ENCODE measurements at places on chromosomes 11 and 22.

DNA sequence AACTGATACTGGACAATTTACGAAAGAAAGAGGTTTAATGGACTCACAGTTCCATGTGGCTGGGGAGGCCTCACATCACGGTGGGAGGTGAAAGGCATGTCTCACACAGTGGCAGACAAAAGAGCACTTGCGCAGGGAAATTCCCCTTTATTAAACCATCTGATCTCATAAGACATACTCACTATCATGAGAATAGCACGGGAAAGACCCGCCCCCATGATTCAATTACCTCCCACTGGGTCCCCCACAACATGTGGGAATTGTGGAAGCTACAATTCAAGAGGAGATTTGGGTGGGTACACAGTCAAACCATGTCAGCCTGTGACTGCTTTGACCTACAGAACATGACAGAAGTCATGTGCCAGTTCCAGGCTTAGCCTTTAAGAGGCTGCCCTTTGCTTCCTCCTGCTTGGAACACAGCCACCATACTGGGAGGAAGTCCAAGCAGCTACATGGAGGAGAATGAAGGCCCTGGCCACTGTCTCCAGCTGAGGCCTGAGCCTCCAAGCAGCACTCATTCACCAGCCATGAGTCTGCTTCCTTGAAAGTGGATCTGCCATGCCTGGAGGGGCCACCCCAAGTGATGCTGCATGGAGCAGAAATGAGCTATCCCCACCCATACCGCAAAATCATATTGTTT, 10.9 kb upstream of the GAL start:
- no peak for DNase-seq

- DNase-seq: no peak
These were observed 24.7 kb upstream of the CCDC188 start for GRCh38 chr22:20175597-20175900.

- no peak for DNase-seq
These were observed 47.1 kb downstream of the CWC15 start for GRCh38 chr11:94926271-94926625.

- DNase-seq: peak; percentile 38
These were observed 2.3 kb downstream of the CASTOR1 start for GRCh38 chr22:30286813-30287647.

- no peak for DNase-seq
These were observed 40.2 kb downstream of the DIXDC1 start for GRCh38 chr11:111977146-111978027.

GRCh38 chr11:69374946-69375310, 81.0 kb downstream of the MYEOV start:
- no peak for DNase-seq

GRCh38 chr11:61567286-61568061, 13.4 kb downstream of the SYT7 start:
- peak; percentile 68 for DNase-seq

DNA sequence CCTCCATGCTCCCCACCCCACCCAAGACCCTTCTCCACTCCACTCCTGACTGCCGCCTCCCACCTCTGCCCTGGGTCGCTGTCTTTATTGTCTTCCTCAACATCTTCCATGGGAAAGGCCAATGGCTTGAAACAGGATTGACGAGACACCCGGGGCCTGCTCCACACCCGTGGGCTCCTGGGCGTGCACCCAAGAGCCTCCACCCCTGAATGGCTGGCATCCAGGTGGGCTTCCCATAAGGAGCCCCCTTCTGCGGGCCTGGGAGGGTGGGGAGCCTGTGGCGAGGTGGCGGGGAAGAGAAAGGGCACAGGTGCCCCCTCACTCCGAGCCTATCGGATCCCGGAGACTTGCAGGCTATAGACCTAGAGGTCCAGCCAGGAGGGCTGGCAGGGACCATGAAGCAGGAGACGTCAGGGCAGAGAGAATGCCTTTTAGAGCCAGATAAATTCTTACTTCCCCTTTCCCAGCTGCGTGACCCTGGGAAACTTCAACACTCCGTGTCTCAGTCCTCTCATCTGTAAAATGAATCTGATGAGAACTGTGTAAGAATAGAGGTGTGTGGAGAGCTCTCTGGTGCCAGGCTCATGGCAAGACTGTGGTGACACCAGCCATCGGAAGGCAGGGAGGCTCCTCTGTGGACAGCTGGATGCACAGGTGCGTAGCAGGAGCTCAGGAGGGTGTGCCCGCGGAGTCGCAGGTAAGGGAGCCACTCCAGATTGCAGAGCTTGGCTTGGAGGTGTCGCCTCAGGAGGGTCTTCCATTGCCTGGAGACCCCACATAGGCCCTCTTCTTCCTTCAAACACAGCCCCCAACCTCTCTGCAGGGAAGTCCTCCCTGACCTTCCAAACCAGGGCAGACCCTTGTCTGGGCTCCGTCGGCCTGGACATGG, 53.9 kb downstream of the SMIM38 start:
- no peak for DNase-seq

DNA sequence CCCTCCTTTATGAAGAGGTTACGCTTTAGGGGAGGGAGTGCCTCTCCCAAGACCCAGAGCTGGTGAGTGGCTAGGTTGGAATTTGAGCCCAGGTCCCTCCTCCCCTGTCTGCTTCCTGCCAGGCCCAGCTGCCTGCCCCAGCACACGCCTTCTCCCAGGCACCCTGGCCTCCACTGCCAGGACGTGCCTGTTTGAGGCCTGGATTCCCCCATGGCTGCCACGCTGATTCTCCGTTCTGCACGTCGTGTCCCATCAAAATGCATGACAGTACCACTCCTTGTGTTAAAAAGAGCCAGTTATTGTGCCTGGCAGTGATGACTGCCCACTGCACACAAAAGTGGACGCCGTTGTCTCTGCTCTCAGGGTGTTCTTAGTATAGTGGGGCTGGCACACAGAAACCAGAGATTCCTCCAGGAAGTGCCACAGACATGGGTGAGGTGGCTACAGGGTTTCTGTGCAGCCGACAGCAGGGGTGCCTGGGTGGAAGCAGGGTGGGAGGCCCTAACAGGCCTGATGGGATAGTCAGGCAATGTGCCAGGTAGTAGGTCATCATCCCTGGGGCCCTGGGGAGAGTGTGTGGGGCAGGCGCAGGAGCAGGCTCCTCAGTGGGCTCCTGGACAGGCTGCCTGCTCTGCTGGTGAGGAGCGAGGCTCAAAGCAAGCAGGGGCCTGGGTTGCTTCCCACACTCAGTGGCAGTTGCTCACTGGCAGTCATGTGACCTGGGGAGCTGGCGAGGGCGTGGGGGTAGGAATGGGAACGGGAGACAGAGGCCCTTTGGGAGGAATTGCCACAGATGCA, 24.2 kb downstream of the MED15 start:
- peak; percentile 96 for DNase-seq

GRCh38 chr22:45585437-45585755, 82.7 kb downstream of the FBLN1 start:
- DNase-seq: no peak

GRCh38 chr11:46942172-46942571, 5.6 kb downstream of the CSTPP1 start:
- DNase-seq: no peak

DNA sequence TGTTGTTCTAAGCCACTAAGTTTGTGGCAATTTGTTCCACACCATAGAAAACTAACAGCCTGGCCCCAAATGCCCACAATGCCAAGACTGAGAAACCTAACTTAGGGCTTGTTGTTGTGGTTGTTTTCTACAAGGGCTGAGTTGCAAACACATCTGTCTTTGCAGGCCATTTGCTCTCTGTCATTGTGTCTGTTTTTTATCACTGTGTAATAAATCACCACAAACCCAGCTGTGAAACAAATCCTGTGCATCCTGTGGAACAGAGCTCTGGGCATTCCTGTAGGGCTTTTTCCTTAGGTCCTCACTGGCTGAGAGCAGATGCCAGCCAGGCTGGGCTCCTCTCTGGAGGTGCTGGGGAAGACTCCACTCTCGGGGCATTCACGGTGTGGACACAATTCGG, 15.7 kb upstream of the SYT8 start:
- no peak for DNase-seq

DNA sequence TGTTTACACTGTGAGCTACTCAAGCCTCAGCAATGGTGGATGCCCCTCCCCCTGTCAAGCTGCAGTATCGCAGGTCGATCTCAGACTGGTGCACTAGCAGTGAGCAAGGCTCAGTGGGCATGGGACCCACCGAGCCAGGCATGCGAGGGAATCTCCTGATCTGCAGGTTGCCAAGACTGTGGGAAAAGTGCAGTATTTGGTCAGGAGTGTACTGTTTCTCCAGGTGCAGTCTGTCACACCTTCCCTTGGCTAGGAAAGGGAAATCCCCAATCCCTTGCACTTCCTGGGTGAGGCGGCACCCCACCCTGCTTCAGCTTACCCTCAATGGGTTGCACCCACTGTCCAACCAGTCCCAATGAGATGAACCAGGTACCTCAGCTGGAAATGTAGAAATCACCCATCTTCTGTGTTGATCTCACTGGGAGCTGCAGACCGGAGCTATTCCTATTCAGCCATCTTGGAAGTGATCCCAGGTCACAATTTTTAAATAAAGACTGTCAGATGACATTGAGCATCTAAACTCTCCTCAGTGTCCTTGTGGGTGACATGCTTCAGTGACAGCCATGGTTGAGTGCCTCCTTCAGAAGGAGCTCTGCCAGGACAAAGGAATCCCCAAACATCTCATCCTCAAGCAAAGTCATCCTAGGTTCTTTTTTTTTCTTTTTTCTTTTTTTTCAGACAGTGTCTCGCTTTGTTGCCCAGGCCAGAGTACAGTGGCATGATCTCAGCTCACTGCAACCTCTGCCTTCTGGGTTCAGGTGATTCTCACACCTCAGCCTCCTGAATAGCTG, 10.8 kb downstream of the SLC22A24 start:
- no peak for DNase-seq

DNA sequence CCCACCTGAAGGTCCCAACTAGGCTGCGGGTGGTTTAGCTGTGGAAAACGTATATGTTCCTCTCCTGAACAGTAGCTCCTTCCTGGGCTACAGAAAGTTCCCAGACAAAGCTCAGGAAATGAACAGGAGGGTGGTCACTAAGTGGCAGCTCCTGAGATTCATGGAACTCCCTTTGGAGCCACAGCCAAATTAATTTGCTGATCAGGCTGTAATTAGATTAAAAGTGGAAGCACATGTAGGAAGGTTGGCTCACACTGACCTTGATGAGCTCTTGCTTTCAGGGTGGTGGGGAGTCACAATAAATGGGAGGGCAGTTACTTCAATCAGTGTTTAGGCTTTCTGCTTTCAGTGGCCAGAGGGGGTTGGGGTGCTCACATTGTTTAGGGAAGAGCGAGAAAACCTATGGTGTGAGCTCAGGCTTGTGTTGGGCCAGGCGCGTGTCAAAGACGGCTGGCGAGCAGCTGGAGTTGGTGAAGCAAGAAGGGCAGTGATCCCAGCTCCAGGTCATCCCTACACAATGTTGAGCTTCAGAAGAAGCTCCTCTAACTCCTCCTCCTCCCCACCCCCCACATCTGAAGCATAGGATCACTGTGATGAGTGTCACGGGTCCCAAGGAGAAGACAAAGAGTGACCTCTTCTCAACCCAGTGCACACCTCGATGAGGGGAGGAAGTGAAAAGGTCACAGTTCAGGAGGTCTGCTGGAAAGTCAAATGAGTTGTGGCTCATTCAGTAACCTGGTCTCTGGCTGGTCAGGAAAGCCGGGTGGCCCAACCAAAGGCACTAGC, 42.5 kb downstream of the CLPB start:
- DNase-seq: no peak

DNA sequence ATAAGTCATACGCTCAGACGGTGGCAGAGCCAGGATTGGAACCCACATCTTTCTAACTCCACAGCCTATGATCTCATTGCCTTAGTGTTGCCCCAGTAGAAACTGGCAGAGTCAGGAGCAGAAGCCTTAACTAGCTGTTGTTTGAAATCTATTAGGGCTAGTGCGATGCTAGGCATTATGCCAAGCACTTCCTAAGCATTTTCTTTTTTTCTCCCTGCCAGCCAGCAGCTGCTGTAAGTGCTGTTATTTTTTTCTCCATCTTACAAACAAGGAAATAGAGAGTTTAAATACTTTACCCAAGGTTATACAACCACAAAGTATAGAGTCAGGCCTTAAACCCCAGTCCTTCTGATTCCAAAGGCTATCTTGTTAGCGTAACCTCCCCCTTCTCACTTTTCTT, 161.0 kb upstream of the SORL1-AS1 start:
- no peak for DNase-seq

- DNase-seq: peak; percentile 66
These were observed 26.1 kb downstream of the GDPD5 start for GRCh38 chr11:75499423-75500190.

DNA sequence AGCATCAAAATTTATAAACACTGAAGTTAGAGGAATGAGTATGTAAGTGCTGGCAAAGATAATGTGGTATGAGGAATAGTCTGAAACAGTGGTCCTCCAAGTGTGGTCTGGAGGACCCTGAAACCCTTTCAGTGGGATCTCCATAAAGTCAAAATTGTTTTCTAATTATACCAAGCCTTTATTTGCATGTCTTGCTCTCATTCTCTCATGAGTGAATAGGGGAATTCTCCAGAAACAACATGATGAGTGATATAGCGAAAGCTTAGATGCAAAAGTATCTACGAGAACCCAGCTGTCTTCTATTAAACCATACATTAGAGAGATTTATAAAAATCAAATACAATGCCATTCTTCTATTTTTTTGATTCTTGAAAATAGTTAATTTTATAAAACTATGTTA, 145.0 kb upstream of the RAG2 start:
- no peak for DNase-seq

DNA sequence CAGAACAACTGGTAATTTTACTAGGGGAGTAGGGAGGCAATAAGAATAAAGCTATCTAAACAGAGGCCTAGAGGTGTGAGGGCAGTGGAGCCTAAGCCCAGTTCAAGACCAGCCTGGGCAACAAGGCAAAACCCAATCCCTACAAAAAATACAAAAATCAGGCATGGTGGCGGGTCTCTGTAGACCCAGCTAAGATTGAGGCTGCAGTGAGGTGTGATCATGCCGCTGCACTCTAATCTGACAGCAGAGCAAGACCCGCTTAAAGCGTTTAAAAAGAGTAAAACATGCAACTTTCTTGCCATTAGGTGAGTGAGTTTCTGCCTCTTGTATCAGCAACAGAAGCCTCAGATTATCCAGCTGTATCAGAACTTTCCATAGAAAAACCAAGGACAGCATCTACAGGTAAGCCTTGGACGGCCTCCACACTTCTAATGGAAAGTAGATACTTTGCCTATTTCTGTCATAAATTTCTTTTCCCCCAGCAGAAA, 12.1 kb downstream of the TAF1D start:
- DNase-seq: no peak

DNA sequence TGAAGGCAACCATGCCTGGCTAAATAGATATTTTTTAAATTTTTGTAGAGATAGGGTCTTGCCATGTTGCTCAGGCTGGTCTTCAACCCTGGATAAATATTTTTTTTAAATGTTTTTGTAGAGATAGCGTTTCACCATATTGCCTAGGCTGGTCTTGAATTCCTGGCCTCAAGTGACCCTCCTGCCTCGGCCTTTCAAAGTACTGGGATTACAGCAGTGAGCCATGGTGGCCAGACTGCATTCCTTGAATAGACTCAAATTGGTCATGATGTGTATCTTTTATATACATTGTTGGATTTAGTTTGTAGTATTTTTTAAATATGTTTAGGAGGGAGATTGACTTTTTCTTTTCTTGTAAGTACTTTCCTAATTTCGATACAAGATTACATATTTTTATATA, 325.7 kb upstream of the C11orf87 start:
- DNase-seq: no peak

GRCh38 chr11:64259533-64260067, 8.3 kb downstream of the PLCB3 start:
- DNase-seq: no peak

- peak; percentile 97 for DNase-seq
These were observed 3.9 kb upstream of the E2F8 start for GRCh38 chr11:19244621-19245020.

All from bronchial epithelial cell (primary cell).